ENCODE measurements at places on chromosomes 16 and 17. TPM values are rescaled to one million over a fixed set of nuclear protein-coding genes. Genes with fewer than 3 reads are reported as not detected.

The HOXB13 gene
- total RNA-seq: not detected

The KRTAP4-4 gene
- total RNA-seq: not detected

The P3H4 gene
- not detected for total RNA-seq

The RHBDL1 gene
- 3.6 TPM for total RNA-seq

The INCA1 gene
- not detected for total RNA-seq

The TMEM92 gene
- not detected for total RNA-seq

The CACNG5 gene
- total RNA-seq: not detected

The BCKDK gene
- total RNA-seq: 28.4 TPM

The PRKAR1A gene
- 201 TPM for total RNA-seq

The IKZF3 gene
- total RNA-seq: 137 TPM

The HCRT gene
- total RNA-seq: not detected

The TP53TG3F gene
- total RNA-seq: not detected

The KIAA0513 gene
- 1.6 TPM for total RNA-seq

The MNT gene
- total RNA-seq: 18.8 TPM

The ALOX12B gene
- total RNA-seq: 0.22 TPM

DNA sequence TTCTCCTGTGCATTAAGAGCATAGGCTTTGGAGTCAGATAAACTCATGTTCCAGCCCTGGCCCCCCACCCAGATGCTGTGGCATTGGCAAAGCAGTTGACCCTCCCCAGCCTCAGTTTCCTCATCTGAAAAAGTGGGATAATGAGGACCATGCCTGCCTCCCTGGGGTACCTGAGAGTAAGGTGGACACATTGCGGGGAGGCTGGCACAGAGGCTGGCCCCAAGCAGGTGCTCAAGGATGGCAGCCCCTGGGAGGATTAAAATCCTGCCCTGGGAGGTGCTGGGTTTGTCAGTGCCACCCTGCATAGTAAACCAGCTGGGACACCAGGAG is 11.8 kb downstream of the ENPP7 start:
- peaks cover 3% of the 10 kb centered on the region for H3K4me1 ChIP-seq
- no peak overlapping the region for H3K27ac ChIP-seq
- no peak overlapping the region for H3K4me3 ChIP-seq
- no peak for DNase-seq
- no peaks in the 10 kb centered on the region for H3K27me3 ChIP-seq
- H3K36me3 ChIP-seq: no peaks in the 10 kb centered on the region

GRCh38 chr17:47708864-47709541 is 15.0 kb downstream of the TBKBP1 start:
- H3K27me3 ChIP-seq: no peaks in the 10 kb centered on the region
- H3K4me1 ChIP-seq: peaks cover 8% of the 10 kb centered on the region
- H3K27ac ChIP-seq: no peak overlapping the region
- H3K36me3 ChIP-seq: no peaks in the 10 kb centered on the region
- H3K4me3 ChIP-seq: no peak overlapping the region
- DNase-seq: no peak

DNA sequence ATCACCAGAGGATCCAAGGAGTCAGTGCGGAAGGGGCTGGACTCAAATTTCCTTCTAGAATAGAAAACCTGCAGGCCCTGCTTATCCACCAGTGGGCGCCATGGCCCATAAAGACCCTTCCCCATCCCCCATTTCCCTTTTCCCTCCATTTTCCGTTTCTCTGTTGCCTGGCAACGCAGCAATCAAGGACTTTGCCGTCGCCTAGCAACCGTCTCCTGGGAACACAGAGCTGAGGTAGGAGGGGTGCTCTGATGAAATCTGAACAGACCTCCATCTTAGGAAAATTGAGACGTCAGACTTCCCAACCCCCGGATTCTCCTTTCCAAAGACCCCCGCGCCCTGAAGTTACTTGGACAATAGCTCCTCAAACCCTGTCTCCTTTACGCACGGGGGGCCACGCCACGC is 5.7 kb downstream of the DLG4 start:
- DNase-seq: peak; percentile 93
- no peak overlapping the region for H3K27ac ChIP-seq
- peaks cover 68% of the 10 kb centered on the region for H3K4me1 ChIP-seq
- H3K27me3 ChIP-seq: no peaks in the 10 kb centered on the region

GRCh38 chr17:1045456-1045855 is 48.5 kb downstream of the TIMM22 start:
- H3K4me1 ChIP-seq: no peaks in the 10 kb centered on the region
- peaks cover 19% of the 10 kb centered on the region for H3K36me3 ChIP-seq
- H3K27ac ChIP-seq: no peak overlapping the region
- no peak overlapping the region for H3K4me3 ChIP-seq

- H3K36me3 ChIP-seq: no peaks in the 10 kb centered on the region
- H3K27ac ChIP-seq: peak overlapping the region; percentile 95
- DNase-seq: peak; percentile 59
- H3K4me1 ChIP-seq: peaks cover 76% of the 10 kb centered on the region
- no peaks in the 10 kb centered on the region for H3K27me3 ChIP-seq
- peak overlapping the region; percentile 62 for H3K4me3 ChIP-seq
Measured at GRCh38 chr17:10116267-10116666, 82.1 kb downstream of the GAS7 start.

DNA sequence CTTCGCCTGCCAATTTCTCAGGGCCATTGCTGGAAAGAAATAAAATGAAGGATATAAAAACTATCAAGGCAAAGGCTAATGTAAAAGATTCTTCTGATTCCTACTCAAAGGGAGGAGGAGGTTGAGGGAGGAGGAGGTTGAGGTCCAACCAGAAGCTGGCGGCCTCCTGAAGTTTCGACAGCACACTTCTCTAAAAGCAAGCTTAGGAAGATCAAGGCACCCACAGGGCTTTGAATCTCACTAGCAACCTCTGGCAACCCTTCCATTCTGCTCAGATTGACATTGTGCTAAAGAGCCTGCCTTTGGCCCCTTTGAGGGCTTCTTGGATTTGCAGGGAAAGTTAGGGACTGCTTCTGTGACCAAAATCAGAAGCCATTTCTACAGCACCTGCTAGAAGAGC is 81.5 kb upstream of the TNRC6C start:
- peaks cover 3% of the 10 kb centered on the region for H3K27me3 ChIP-seq
- H3K36me3 ChIP-seq: no peaks in the 10 kb centered on the region
- no peak overlapping the region for H3K4me3 ChIP-seq
- no peak overlapping the region for H3K27ac ChIP-seq

- no peak for DNase-seq
- H3K27ac ChIP-seq: no peak overlapping the region
- H3K4me1 ChIP-seq: no peaks in the 10 kb centered on the region
- no peak overlapping the region for H3K4me3 ChIP-seq
- no peaks in the 10 kb centered on the region for H3K27me3 ChIP-seq
- no peaks in the 10 kb centered on the region for H3K36me3 ChIP-seq
Measured at GRCh38 chr16:3190949-3191353, 2.9 kb downstream of the OR1F1 start.

DNA sequence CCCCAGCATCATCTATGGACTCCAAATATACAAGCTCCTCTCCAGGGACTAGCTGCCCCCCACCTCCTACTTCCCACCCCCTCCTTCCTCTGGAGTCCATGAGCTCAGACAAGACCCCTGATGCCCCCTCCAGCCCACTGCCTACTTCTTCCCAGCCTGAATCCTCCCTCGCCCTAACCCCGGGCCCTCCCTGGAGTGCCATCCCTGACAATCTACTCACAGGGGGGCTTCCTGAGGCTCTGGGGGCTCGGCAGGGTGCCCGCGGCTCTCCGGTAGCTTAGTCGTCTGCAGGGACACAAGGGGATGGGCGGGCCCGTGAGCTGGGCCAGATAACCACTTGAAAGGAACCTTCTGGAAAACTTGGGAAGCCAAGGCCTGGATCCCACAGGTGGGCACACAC is 15.1 kb downstream of the MPP3 start:
- DNase-seq: no peak
- H3K36me3 ChIP-seq: no peaks in the 10 kb centered on the region
- no peaks in the 10 kb centered on the region for H3K27me3 ChIP-seq
- no peak overlapping the region for H3K4me3 ChIP-seq

GRCh38 chr17:17551361-17551760 is 40.1 kb downstream of the PEMT start:
- no peak overlapping the region for H3K27ac ChIP-seq
- no peaks in the 10 kb centered on the region for H3K36me3 ChIP-seq
- H3K27me3 ChIP-seq: no peaks in the 10 kb centered on the region
- H3K4me3 ChIP-seq: no peak overlapping the region
- H3K4me1 ChIP-seq: no peaks in the 10 kb centered on the region
- DNase-seq: no peak

DNA sequence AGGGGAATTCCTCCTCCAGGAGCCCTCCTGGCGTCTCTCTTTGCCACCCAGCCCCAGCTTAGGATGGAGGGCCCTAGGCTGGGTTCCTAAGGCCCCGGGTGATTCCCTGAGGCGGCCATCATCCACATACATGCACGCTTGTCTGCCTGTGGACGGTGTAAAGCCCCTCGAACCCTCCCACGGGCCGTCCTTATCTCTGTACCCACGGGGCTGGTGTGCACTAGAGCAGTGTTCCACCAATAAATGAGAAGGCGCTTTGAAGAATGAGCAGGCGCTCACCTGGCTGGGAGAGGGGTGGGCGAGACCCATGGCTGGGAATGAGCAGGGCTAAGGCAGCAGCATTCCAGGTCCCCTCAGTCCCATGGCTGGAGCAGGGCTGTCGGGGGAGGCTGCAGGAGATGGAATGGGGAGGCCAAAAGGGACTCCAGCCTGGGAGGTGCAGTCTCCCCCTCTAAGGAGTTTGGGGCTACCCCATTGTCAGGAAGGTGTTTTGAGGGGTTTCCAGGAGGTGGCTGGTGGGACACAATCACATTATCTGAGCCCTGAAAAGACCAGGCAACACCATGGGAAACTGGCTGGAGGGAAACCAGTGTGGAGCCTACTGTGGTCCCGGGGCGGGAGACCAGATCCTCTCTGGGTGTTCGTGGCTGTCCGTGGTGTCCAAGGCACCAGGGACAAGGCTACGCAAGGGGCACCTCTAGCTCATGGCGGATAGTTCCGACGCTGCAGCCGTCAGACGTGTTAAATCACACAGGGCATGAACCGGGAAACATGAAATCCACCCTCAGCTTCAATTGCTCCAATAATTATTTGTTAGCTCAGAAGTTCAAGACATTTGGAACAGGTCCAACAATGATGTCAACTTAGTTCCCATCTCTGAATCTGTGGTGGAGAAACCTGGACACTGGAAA is 87.5 kb upstream of the DNAH17 start:
- H3K36me3 ChIP-seq: no peaks in the 10 kb centered on the region
- no peaks in the 10 kb centered on the region for H3K27me3 ChIP-seq
- no peaks in the 10 kb centered on the region for H3K4me1 ChIP-seq
- H3K4me3 ChIP-seq: no peak overlapping the region

GRCh38 chr17:57655553-57655952 is 89.5 kb downstream of the CCDC182 start:
- peaks cover 5% of the 10 kb centered on the region for H3K4me1 ChIP-seq
- no peak overlapping the region for H3K27ac ChIP-seq
- no peak overlapping the region for H3K4me3 ChIP-seq
- H3K27me3 ChIP-seq: no peaks in the 10 kb centered on the region
- H3K36me3 ChIP-seq: peaks cover 21% of the 10 kb centered on the region

DNA sequence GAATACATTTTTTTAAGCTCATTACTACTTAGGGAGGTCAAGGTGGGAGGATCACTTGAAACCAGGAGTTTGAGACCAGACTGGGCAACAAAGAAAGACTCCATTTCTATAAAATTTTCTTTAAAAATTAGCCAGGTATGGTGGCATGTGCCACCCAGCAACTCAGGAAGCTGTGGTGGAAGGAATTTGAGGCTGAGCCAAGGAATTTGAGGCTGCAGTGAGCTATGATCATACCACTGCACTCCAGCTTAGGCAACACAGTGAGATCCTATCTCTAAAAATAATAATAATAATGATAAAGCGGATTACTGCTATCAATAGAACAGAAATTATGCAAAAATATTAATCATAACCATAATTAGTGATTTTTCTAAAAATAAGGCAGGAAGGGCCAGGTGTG is 170.3 kb downstream of the COPRS start:
- no peaks in the 10 kb centered on the region for H3K27me3 ChIP-seq
- H3K4me3 ChIP-seq: no peak overlapping the region
- no peak for DNase-seq
- peaks cover 7% of the 10 kb centered on the region for H3K4me1 ChIP-seq
- H3K27ac ChIP-seq: no peak overlapping the region
- no peaks in the 10 kb centered on the region for H3K36me3 ChIP-seq

DNA sequence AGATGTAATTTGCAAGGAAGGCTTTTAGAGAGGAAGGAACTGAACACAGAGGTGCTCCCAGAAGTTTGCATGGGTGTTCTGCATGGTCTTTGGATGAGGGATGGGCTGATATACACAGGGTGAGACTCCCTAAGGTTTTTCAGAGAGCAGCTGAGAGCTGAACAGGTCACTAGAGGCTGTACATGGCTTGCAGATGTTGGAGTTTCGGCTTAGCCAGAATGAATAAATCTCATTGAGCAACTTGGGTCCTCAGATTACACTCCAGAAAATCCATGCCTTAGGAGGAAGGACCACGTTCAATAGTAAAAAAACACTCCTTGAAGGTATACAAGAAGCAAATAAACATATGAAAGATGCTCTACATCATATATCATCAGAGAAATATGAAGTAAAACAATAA is 7.5 kb upstream of the ITGB3 start:
- H3K36me3 ChIP-seq: no peaks in the 10 kb centered on the region
- H3K4me3 ChIP-seq: no peak overlapping the region
- H3K27ac ChIP-seq: no peak overlapping the region
- DNase-seq: no peak
- H3K27me3 ChIP-seq: no peaks in the 10 kb centered on the region
- peaks cover 28% of the 10 kb centered on the region for H3K4me1 ChIP-seq

- H3K27me3 ChIP-seq: no peaks in the 10 kb centered on the region
- no peak overlapping the region for H3K27ac ChIP-seq
- H3K4me1 ChIP-seq: no peaks in the 10 kb centered on the region
- H3K4me3 ChIP-seq: no peak overlapping the region
- no peaks in the 10 kb centered on the region for H3K36me3 ChIP-seq
Measured at GRCh38 chr16:79599837-79600637, 500 bp downstream of the MAF start.

- peaks cover 3% of the 10 kb centered on the region for H3K4me1 ChIP-seq
- H3K27me3 ChIP-seq: no peaks in the 10 kb centered on the region
- no peak overlapping the region for H3K4me3 ChIP-seq
- no peak overlapping the region for H3K27ac ChIP-seq
- H3K36me3 ChIP-seq: no peaks in the 10 kb centered on the region
Measured at GRCh38 chr16:4293822-4294457, 21.1 kb upstream of the TFAP4 start.

DNA sequence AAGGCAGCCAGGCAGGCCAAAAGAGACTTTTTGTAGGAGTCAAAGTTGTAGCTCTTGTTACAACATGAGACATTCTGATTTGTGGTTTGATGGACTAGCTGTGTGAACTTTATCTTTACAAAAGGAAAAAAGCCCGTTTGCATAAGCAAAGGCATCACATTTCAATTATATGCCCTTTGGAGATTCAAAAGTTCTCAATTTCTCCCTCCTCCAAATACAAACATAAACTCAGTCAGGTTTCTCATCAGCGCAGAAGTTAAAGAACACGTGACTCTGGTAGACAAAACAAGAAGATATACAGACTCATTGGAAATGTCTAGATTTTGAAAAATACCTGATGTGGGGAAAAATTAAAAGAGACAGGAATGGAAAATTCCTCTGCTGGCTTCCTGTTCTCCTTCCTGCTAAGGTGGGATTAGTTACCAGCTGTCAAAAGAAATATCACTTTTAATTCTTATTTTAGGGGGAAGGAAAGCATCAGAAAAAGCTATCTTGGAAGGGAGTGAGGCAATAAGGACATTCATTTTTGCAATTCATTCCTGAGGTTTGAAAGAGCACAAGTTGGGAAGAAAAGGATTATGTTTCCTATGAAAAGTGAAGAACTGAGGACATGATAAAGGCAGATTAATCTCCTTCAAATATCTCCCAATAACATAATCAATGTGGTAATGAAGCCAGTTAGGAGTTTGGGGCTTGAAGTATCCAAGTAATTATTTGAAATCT is 4.6 kb upstream of the KCNJ16 start:
- H3K27ac ChIP-seq: no peak overlapping the region
- no peaks in the 10 kb centered on the region for H3K36me3 ChIP-seq
- DNase-seq: no peak
- H3K27me3 ChIP-seq: no peaks in the 10 kb centered on the region
- H3K4me3 ChIP-seq: no peak overlapping the region
- no peaks in the 10 kb centered on the region for H3K4me1 ChIP-seq
